ENCODE measurements at places on chromosomes 11 and 22.

DNA sequence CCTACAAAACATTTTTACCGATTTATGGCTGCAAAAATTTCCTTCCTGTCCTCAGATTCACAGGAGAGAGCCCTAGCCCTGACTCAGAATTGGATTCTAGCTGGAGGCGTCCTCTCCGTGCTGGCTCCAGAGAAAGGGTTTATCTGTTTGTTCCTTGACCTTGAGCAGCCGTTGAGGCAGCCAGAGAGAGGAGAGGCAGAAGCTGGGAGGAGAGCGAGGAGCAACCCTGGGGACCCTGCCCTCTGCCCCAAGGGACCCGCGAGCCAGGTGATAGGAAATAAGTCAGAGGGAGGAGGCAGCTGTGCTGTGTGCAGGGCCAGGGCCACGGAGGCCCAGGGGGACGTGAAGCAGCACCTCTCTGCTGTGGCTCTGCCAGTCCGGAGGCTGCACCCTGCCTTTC lies 75.6 kb downstream of the IGLL1 start:
- DNase-seq, result no peak

GRCh38 chr11:117834068-117834810 lies 9.7 kb upstream of the FXYD2 start:
- DNase-seq, result no peak

DNA sequence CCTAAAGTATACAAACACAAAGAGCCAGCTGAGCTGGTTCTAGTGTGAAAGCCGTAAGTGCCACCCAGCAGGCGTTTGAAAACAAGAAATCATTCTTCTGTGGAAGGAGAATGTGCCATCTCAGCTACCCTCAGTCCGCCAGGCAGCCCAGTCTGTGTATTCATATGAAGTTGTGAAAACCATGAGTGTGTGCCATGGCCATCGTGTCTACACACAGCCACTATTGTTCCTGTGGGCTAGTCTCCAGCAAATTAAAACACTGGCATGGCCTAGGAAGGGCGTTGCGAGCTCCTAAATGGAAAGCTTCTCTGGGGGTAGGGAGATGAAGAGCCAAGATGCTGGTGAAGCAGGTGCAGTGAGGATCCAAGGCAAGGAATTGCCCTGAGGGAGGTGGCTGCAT lies 51.5 kb upstream of the HORMAD2 start:
- DNase-seq, result no peak

- DNase-seq, result no peak
Observed at GRCh38 chr11:109305009-109305408, 117.0 kb upstream of the C11orf87 start.

- DNase-seq, result no peak
Observed at GRCh38 chr22:48309115-48309705, 1518.5 kb downstream of the BRD1 start.

- no peak for DNase-seq
Observed at GRCh38 chr11:133243832-133244231, 288.5 kb downstream of the OPCML start.

DNA sequence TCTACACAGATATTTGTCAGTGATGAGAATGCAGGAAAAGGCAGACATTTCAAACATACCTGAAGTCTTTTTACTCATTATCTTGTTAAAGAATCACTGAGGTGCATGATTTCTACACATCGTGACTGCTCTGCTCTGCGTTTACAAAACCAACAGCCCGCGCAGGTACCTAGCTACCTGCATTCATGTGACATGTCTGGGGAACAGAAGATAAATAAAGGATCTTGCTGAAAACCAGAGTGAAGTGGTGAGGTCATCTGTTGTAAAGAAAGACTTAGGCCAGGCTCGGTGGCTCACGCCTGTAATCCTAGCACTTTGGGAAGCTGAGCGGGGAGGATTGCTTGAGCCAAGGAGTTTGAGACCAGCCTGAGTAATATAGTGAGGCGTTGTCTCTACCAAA lies 15.7 kb downstream of the ASPHD2 start:
- no peak for DNase-seq

- DNase-seq, result no peak
Observed at GRCh38 chr11:96061730-96062129, 137.8 kb upstream of the MTMR2 start.

DNA sequence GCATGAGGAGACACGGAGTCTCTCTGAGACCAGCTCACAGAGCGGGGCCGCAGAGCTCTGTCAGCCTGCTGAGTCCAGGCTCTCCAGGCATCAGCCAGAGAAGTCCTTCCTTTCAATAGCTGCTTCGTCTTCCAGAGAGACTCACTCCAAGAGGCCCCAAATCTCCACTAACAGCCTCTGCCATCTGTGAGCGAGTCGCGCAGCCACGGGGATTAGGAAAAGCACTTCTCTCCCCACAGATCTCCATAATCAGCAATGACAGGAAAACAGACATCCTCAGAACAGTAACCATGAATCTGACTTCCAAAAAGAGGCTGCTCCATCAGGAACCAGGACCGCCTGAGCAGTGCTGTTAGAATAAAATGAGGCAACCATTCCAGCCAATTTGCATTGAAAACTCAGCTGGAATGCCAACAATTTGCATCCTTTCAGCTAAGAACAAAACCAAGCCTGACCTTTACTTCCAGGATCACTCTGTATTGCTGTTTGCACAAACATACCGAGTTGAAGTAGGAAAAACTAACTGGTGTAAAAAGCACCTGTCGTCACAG lies 65.4 kb downstream of the SMCO4 start:
- DNase-seq, result no peak

- no peak for DNase-seq
Observed at GRCh38 chr11:94310191-94310875, 6.0 kb downstream of the IZUMO1R start.

GRCh38 chr22:32518381-32518780 lies 43.8 kb downstream of the FBXO7 start:
- DNase-seq, result no peak

GRCh38 chr11:98944461-98944860 lies 76.3 kb upstream of the CNTN5 start:
- no peak for DNase-seq

DNA sequence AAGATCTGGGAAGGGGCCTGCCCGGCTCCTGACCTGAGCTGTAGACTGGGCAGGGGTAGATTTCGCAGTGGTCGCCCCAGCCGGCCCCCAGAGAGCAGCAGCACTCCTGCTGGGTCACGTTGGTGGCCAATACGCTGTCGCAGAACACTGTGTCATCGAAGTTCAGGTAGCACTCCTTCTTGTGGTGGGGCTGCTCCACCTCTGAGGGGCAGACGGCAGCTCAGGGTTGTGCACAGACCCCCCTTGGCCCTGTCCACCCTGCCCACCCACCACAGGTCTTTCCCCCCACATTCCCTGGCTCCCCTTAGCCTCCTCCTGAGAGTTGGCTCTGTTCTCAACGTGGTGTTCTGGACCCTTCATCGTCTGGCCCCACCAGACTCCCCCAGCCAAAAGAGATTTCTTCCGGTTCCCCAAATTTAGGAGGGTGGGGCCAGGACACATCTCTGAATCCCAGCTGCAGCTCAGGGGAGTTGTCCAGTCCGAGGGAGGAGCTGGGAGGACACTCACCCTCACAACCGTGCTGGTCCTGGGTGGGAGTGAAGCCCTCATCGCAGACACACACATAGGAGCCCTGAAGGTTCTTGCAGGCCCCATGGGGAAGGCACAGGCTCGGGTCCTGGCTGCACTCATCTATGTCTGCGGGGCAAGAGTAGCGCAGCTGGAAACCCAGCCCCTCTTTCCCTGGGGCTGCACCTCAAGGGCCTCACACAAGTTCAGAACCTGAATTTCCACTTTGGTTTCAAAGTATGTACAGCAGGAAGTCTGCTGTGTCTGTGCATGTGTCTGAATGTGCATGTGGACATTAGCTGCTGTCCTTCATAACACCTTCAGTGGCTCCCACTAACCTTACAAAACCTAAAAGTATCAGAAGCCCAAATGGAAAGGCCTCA lies 16.5 kb downstream of the SCYL1 start:
- no peak for DNase-seq

DNA sequence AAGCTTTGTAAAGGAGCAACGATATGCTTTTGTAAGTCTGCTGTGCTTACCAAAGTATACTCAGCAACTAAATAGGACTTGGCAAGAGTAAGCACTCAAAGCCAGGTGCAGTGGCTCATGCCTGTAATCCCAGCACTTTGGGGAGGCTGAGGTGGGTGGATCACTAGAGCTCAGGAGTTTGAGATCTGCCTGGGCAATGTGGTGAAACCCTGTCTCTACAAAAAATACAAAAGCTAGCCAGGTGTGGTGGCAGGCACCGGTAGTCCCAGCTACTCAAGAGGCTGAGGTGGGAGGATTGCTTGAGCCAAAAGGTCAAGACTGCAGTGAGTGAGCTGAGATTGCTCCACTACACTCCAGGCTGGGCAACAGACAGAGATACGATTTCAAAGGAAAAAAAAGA lies 67.5 kb downstream of the PAK1 start:
- DNase-seq, result no peak

GRCh38 chr11:44403176-44403575 lies 93.2 kb upstream of the ALX4 start:
- no peak for DNase-seq

DNA sequence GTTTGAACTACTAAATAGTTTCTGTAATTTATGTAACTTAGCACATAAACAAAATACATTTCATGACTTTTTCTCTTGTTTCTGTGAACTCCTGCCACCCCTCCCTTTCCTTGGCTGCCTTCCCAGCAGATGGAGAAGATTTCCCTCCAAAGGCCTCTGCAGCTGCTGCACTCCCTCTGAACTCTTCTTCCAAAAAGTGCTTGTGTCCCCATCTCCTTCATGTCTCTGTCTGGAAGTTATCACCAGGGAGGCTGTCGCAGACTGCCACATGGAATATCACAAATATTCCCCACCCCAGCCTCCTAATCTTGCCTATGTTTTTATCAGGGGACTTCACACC lies 1068.3 kb downstream of the OPCML start:
- no peak for DNase-seq

- DNase-seq, result peak; percentile 27
Observed at GRCh38 chr11:121494355-121495099, 41.8 kb upstream of the SORL1-AS1 start.

DNA sequence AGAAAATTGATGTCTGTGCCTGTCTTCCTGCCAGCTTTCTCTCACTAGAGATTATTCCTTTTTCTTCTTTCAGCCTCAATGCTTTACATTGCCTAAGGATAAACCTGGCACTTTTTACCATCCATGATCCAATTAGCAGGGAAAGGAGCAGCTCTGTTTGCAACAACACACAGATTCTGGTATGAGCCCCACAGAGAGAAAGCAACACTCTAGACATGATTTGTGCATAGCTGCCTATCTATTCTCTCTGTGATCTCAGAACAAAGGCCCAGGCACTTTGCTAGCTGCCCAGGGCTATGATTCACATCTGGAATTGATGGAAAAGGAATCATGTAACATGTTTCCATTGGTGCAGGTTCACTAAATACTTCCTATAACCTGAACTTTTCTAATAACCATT lies 685.0 kb downstream of the ETS1 start:
- DNase-seq, result no peak

DNA sequence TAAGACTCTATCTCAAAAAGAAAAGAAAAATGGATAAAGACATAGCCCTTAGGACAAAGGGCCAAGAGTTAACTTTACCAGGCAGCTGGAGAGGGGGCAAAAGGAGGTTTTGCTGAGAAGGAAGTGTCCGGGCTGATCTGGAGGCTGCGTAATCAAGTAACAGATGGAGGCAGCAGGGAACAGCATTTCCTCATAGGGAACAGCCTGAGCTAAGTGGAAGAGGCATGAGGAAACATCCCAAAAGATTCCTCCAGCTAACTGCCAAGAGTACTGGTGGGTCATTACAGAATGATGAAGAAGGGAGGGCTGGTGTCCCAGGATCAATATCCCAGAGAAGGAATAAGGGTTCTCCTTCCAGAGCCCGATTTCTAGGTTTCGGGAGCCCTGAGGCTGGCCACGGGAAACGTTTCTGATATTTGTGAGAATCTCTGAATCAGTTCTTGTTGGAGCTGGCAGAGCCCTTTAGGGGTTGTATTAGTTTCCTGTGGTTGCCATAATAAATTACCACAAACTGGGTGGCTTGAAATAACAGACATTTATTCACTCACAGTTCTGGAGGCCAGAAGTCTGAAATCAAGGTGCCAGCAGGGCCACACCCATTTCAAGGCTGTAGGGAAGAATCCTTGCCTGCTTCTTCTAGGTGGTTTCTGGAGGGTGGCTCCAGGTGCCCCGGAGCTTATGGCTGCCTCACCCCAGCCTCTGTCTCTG lies 21.2 kb downstream of the LIF start:
- DNase-seq, result no peak

DNA sequence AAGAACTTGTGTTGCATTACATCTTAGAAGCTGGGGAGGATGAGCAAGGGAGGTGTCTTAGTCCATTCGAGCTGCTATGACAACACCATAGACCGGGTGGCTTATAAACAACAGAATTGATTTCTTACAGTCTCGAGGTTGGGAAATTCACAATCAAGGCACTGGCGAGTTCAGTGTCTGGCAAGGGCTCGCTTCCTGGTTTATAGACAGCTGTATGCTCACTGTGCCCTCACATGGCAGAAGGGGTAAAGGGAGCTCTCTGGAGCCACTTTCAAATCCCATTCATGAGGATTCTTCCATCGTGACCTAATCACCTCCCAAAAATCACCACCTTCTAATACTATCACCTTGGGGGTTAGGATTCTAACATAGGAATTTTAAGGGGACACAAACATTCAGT lies 150.0 kb upstream of the NECTIN1 start:
- DNase-seq, result no peak
